ENCODE measurements at places on chromosomes 2 and 18.
A peak's percentile ranks its signal among the peaks of the same experiment; 100 is the strongest.

DNA sequence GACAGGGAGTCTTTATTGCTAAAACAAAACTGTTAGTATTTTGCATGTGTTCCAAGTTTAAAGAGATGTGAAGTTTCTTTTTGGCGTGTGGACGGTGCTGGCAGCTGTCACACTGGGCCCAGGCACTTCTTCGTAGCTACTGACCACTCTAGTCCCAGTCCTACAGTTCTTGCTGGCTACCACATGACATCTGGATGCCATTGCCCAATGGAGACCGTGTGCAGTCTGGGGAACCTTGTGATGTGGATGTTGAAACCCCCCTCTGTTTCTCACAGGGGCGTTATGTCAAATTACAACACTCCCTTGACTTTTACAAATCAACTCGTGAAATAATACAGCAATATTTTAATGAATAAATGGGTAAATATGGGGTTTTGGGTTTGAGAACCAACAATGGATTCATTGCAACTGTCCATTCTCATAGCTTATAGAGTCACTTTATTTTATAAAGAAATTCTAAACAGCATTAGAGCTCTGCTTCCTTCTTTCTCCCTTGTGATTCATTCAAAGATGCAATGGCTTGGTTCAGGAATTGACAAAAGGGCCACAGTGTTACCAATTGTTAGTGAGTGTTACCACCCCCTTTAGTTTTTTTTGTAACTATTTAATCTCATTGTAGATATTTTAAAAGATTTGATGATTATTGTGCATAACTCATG, 1.2 kb downstream of the GPD2 start:
- DNase-seq = no peak

- peak; percentile 47 for DNase-seq
Measured at GRCh38 chr2:196277002-196277401, 105.6 kb upstream of the STK17B start.

- no peak for DNase-seq
Measured at GRCh38 chr2:72964146-72964525, 46.8 kb downstream of the EMX1 start.

GRCh38 chr18:27845897-27846296, 331.0 kb downstream of the CDH2 start:
- DNase-seq = peak; percentile 15

DNA sequence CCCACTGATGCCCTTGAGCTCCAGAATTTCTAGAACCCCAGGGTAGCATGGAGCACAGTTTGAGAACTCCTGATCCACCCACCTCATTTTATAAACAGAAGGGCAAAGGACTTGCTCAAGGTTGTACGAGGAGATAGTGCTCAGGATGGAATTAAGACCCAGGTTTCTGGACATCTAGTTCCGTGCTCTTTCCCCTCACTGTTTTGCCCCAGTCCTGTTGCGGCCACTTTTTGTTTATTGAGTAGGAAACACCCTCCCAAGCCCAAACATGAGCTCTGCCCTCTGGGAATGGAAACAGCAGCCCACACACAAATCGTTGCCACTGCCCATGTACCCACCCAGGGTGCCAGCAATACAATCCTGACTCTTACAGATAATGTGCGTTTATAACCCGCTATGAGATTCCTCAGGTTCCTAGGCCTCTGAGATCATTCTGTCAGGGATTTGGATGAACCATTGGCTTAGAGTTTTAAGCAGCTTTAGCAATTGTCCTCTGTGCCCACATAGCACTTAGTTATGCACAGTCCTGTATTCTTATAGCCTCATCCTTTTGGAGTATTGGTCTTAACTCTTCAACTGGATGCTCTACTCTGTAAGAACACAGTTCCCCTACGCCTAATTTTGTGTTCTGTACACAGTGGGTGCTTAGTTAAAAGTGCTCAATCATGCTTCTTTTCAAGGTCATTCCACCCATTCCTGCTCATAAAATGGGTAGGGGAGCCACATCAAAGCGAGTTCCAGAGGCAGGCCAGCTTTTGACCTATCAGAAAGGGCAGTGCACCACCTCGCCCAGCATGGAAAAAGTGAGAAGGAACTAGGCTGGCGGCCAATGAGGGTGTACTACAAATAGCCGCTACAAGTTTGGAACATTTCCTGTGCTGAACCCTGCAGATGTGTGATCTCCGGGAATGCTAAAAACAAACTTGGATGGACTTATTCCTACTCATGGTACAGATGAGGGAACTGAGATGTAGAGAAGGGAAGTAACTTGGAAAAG, 60.3 kb upstream of the IGFBP2 start:
- no peak for DNase-seq

DNA sequence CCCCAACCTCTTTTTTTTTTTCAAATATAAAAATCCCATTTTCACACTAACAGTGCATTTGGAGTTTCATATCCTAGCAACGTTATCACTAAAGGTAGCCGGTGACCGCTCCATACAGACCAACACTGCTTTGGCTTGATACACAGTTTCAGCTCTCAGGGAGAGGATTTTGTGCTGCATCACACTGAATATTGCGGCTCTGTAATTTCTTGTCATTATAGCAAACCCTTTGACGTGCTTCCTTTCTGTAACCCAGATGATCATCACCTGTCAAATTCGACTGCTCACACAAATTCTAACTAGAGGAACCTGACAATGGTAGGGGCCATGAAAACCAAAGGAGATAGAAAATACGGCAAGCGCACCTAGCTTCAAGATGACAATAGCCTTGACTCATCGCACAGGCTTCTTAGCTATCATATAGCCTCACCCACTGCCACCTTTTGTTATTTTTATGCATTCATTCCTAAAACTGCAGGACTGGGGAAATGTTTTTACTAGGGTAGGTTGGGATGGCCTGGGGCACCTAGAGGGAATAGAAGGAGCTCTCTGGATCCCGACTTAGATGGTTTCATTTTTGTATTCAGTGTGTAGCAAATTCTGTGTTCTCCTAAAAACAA, 582.9 kb upstream of the PIK3C3 start:
- DNase-seq = no peak

DNA sequence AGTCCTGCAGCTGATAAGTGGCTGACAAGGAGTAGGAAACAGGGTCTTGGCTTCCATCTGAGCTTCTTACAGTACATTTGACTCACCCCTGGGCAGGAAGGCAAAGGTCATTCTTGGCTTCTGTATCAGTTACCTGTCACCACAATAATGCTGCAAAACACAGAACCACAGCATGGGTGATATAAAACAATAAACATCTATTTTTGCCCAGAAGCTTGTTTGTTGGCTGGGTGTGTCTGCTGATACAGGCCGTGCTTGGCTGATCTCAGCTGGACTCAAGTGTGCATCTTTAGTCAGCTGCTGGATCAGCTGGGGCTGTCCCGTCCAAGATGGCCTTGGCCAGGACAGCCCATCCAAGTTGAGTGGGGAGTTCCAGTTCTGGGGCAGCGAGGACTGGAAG, 34.7 kb downstream of the ONECUT2 start:
- no peak for DNase-seq

DNA sequence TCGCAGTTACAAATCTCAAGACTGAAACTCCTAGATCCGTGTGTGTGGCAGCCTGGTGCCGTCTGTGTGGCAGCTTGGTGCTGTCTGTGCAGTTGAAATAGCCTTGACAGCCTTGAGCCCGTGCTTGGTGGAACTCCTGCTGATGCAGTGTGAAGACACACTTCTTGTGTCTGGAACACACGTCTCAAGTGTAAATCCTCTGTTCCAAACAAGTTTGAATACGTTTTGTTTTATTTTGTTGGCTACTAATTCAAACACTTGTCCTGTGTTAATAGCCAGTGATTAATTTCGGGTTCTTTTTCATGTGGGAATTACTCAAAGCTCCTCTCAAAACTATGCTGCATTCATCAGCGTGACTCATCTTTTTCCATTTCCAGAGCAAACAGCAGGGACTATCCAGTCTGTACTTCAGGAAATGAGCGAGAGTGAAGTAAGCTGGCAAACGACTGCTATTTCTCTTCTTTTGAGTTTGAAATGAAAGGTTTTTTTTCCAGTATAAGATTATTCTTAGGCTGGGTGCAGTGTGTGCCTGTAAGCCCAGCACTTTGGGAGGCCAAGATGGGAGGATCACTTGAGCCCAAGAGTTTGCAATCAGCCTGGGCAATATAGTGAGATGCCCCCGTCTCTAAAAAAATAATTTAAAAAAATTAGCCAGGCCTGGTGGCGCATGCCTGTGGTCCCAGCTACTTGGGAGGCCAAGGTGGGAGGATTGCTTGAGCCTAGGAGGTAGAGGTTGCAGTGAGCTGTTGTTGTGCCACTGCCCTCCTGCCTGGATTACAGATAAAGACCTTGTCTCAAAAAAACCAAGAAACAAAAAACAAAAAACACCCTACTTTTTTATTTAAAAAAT, 152.9 kb downstream of the SPP2 start:
- DNase-seq = no peak

GRCh38 chr18:2306606-2307005, 264.7 kb downstream of the METTL4 start:
- no peak for DNase-seq

DNA sequence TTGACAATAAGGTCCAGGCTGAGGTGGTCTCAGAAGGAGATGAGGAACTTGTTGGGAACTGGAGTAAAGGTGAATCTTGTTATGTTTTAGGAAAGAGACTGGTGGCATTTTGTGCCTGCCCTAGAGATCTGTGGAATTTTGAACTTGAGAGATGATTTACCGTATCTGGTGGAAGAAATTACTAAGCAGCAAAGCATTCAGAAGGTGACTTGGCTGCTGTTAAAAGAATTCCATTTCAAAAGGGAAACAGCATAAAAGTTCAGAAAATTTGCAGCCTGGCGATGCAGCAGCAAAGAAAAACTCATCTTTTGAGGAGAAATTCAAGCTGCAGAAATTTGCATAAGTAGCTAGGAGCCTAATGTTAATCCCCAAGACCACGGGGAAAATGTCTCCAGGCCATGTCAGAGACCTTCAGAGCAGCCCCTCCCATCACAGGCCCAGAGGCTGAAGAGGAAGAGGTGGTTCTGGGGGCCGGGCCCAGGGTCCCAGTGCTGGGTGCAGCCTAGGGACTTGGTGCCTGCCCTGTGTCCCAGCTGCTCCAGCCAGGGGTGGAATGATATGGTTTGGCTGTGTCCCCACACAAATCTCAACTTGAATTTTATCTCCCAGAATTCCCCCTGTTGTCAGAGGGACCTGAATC, 73.5 kb downstream of the FIGN start:
- DNase-seq = no peak

GRCh38 chr2:10141736-10142639, 19.4 kb downstream of the RRM2 start:
- DNase-seq = no peak

DNA sequence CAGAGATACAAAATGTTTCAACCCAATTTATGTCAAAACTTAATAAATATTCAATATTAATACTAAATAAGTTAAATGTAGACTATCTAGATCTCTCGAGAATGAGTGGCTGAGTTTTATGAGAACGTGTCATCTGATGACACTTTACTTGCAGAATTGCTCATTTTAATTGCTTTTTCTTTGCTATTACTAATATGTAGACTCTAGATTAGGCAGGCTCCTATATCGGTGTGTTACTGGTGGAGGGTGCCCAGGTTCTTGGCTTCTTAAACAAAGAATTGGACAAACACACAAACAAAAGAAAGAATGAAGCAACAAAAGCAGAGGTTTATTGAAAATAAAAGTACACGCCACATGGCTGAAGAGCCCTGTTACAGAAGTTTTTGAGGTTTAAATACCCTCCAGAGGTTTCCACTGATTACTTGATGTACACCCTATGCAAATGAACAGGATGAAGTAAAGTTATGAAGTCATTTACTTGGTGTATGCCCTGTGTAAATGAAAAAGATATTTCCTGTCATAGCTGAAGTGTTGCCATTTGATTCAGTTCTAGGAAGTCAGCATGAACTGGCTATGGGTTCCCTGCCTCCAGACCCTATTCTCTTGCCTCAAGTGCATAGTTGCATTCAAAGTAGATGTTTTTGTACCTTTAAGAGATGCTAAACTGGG, 122.9 kb upstream of the ITGA4 start:
- DNase-seq = no peak

- DNase-seq = no peak
Measured at GRCh38 chr2:121884511-121884921, 129.1 kb downstream of the TSN start.

DNA sequence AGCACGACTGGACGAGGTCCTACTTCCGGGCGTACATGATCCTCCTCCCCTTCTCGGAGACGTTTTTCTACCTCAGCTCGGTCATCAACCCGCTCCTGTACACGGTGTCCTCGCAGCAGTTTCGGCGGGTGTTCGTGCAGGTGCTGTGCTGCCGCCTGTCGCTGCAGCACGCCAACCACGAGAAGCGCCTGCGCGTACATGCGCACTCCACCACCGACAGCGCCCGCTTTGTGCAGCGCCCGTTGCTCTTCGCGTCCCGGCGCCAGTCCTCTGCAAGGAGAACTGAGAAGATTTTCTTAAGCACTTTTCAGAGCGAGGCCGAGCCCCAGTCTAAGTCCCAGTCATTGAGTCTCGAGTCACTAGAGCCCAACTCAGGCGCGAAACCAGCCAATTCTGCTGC, 24.8 kb downstream of the LYPD1 start:
- DNase-seq = no peak

- no peak for DNase-seq
Measured at GRCh38 chr2:11344956-11345677, 681 bp upstream of the ROCK2 start.

DNA sequence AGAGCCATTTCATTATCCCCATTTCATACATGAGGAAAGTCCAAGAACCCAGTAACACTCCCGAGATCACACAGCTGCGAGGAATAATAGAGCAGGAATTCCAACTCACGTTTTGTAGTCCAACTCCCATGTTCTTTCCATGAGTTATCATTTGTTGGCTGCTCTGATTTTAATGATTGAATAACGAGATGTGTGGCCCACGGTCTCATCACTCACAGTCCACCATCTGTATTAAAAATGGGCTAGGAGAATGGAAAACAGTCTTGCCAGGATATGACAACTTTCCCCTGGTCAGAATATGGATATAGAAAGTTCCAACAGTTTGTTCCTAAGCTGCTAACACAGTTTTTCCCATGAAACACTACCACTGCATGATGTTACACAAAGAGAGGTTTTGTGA, 147.5 kb downstream of the METTL4 start:
- DNase-seq = no peak

GRCh38 chr2:136107051-136108033, 10.6 kb downstream of the CXCR4 start:
- no peak for DNase-seq

DNA sequence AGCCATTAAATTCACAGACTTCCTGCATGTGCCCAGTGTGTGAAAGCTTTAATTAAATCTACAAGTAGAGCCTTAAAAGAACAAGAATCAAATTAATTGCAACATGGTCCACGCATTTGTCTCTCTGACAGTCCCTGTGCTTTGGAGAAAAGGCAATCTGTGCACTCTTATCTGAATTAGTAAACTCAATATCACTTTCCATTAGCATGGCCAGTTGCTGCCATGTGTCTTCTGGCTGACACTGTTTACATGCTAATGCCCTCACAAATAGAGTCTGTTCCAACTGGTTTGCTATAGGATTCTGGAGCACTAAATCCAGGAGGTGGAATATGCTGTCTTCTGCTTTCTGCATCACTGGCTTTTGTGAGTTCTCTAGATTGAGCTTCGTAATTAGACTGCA, 434.5 kb upstream of the RAB12 start:
- DNase-seq = no peak
